ENCODE measurements at places on chromosomes 4 and X.

DNA sequence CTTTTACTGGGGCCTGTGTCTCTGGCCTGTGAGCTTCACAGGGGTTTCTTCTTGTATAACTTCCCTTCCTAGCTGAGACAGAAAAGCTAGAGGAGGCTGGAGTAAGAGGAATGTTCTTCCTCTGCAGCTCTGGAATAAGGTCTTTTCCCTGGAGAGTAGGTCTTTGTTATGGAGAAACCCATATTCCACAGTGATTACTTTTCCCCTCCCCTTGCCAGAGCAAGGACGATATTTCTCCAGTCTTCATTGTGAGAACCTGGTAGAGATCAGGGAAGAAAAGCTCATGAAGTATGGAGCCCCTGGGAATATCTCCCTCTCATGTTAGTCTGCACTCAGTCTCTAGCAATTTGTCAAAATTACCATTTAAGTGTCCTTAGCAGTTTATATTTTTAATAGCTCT is 18.7 kb upstream of the GLRB start:
- DNase-seq: no peak

- DNase-seq: no peak
Measured at GRCh38 chr4:106801386-106801785, 234.7 kb downstream of the DKK2 start.

GRCh38 chr4:7906171-7906701 is 33.4 kb downstream of the AFAP1 start:
- no peak for DNase-seq

- DNase-seq: peak; percentile 85
Measured at GRCh38 chr4:158161551-158162354, 11.1 kb downstream of the GASK1B start.

DNA sequence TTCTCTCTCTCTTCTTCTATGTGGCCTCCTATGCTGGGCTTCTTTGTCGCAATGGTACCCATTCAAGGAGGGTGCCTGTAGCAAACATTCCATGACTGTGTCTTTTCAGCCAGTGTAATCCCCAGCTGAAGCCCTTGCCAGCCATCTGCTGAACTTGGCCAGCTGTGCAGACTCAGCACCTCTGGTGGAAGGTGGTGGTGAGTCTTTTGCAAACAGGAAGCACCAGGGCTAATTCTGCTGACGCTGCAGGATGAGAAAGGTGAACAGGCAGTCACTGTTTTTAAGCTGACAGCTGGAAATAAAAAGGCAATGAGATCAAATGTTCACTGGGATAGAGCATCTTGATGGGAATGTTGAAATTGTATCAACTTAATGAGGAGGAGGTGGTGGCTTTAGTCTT is 298.7 kb upstream of the CLNK start:
- DNase-seq: no peak

DNA sequence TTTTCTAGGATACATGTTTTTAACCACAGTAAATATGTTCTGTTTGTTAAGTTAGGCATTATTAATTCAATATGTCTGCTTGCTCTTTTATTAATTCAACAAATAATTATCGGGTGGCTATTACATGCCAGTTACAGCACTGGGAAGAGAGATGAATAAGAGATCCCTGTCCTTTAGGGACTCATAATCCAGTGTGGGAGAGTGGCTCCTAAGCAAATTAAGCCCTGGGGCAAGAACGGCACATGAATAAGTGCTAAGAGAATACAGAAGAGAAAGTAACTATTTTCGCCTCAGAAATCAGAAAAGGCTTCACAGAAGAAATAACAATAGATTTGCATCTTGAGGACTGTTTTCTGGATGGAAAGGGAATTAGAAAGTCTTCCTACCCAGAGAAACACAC is 236.7 kb downstream of the NR3C2 start:
- DNase-seq: no peak

- DNase-seq: no peak
Measured at GRCh38 chr4:78662658-78663057, 111.1 kb downstream of the ANXA3 start.

DNA sequence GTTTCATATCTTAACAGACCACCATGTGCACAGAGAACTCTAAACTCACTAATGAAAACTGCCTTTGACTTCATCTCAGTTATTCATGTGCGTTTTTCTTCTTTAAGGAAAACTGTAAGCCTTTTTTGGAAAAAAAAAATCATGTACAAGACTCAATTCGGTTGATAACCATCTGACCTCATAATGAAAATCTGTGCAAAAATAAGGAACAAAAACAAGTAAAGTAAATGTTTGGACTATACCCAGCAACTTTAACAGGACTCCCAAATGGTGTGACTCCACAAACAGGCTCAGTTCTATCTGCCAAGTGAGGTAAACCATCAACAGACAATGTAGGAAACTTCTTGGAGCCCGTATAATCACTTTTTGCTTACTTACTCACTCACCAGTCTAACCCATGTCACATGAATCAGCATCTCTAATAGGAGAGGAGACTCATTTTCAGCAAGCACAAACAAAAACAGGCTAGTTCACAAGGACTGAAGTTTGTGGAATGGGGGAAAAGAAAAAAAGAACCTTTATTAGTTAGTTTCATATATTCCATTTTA is 9.3 kb downstream of the APOO start:
- DNase-seq: no peak

DNA sequence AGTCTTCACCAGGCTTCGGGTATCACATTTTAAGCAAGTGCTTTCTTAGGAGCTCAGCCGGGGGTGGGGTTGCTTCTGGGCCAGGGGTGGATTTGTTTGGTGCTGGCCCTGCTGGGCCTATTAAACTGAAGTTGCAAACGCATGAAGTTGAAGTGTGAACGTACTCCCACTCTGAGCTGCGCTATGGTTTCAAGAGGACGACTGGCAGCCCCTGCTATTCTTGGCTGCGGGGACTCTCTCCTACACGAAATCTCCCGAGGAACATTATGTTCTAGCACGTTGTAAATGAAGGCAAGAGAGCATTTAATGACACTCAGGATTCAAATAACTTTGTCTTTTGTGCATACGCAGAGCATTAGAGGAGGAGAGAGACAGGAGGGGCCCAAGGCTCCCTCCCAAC is 401.3 kb upstream of the BOD1L1 start:
- no peak for DNase-seq
